ENCODE measurements at places on chromosomes 3 and 15.

DNA sequence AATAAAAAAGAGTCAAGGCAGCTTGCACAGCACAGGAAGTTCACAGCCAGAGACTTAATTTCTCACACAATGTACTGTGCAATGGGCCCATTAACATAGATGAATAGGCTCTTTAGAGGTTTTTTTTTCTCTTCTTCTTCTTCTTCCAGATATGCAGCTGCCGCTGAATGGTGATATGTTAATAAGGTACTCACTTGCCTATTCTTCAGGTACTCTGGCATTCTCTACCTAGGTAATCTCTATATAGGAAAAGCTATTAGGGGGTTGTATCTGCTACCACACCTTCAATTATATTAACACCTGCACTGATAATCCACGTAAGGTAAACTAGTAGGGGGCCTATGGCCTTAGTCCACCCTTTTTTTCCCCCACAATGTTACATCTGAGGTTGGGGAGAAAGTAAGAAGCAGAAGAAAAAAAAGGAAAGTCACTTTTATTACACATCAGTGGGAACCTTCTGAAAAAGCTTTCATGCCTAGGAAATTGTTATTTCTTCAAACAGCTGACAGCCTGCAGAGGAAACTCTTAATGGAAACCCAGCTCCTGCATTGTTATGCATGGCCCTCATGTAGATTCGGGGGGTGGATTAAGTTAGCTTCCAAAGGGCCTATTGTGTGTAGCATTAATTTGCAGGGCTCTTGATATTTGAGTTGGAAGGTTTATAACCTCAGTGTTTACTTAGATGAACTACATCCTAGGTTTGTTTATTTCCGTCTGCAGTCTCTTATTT, 525.5 kb downstream of the ZIC1 start:
- DNase-seq = no peak

DNA sequence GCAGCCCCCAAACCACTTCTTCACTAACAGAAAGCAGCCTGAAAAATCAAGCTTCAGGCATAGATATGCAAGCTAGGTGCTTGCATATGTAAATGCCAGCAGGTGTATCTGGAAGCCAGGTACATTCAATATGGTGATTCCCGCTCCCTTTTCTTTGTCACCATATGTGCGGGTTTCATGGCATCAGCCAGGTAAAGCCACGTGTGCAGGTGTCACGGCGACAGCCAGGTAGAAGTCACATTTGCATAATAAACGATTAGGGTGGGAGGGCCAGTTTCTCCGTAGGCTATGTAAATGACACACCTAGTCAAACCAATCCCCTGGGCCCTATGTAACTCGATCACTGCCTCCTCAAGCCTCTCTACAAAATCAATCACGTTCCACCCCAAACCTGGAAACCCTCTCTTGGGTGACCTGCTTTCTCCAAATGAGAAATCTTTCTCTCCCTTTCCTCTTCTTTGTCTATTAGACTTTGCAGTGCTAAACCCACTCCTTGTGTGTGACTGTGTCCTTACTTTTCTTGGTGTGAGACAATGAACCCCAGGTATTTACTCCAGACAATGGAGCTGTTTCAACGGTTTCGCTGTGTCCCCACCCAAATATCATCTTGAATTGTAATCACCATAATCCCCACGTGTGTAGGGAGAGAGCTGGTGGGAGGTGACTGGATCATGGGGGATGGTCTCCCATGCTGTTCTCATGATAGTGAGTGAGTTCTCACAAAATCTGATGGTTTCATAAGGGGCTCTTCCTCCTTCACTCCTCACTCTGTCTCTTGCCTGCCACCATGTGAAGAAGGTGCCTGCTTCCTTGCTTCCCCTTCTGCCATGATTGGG, 44.6 kb downstream of the ONECUT1 start:
- no peak for DNase-seq

GRCh38 chr15:42611532-42611931, 36.1 kb downstream of the STARD9 start:
- no peak for DNase-seq

- no peak for DNase-seq
These were observed 11.5 kb downstream of the ARHGEF3 start for GRCh38 chr3:56790016-56790821.

- DNase-seq = no peak
These were observed 449.2 kb upstream of the CFAP20DC start for GRCh38 chr3:59499000-59499399.

GRCh38 chr3:42526616-42527367, 24.3 kb downstream of the VIPR1 start:
- no peak for DNase-seq

GRCh38 chr3:179464323-179465092, 13.2 kb upstream of the GNB4 start:
- no peak for DNase-seq

All from naive B cell (primary cell).